DMS79 (cell line): ENCODE measurements at places on chromosomes 11 and 22.
A peak's percentile ranks its signal among the peaks of the same experiment; 100 is the strongest.

GRCh38 chr11:3709977-3710376 lies 38.8 kb upstream of the CHRNA10 start:
- no peak for DNase-seq

DNA sequence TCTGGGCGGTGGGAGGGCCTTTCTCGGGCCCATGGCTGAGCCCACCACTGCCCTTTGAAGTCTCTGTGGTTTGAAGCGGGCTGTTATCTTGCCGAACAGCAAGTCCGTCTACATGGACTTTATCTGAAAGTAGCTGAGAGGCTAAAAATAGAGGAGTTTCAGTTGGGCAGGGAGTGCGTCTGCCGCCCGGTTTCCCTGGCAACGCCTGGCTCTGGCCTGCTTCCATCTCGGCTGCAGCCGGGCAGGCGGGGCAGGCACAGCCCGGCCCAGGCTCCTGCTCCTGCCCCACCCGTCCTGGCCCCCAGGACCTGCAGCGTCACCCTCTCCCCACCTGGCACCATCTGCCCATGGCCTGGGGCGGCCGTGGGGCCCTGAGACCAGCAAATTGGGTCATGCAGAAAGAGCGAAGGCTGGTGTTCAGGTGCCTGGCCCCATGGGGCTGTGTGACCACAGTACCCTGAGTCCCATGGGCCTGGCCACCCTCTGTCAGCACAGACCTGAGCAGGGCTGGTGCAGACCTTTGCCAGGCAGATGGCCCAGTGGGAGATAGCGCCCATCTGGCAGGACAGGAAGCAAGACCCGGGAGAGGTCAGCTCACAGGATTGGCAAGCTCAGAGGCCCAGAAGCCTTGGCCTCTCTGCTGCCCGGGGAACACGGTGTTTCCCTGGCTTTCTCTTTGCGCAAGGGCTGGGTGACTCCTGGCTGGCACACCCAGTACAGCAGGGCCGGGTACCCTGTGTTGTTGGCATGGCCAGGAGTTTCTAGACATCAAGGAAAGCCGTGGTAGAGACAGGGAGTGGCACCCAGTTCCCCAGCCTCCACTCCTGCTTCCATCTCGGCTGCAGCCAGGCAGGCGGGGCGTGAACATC lies 79.1 kb upstream of the KCNQ1OT1 start:
- DNase-seq: peak; percentile 62

DNA sequence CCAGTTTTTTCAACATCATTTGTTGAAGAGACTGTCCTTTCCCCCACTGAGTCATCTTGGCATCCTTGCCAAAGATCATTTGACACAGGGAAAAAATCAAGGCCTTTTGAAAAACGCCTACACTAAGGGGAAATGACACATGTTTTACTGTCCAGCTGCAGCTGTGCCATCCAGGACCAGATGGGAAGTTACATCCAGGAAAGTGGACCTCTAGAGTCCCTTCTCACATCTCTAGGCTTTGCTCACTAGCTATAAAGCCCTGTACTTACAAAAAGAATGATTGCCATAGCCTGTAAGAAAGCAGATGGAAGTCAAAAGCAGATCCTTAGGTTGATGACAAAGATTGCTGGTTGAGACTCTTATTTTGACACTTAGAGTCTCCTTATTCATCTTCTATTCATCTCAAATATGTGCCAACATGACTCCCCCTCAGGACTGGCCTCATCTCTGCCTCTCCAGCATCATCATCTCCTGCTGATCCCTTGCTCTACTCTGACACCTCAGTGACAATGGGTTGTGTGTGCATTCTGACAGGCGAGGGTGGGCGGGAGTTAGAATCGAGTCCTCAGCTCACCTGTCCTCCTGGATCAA lies 22.8 kb downstream of the OSBP2 start:
- no peak for DNase-seq

DNA sequence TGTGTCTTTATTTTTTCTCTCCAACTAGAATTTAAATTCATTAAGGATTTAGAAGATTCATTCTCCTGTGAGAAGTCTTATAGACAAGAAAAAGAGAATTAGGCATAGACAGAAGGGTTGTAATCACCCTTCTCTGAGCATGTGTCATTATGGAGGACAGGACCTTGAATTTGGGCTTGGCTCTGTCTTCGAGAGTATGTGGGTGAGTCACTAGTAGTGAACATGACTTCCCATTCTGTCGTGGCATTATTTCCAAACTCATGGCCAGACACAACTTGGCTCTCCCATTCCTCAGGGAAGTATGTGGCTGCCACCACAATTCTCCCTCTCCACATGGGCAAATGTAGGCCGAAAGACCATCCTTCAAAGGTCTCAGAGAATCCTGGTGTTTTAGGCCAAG lies 14.3 kb upstream of the ANKK1 start:
- no peak for DNase-seq

- no peak for DNase-seq
Measured at GRCh38 chr11:80186692-80187091, 745.9 kb upstream of the TENM4 start.

GRCh38 chr11:44658506-44658850 lies 68.3 kb upstream of the TSPAN18 start:
- no peak for DNase-seq

- DNase-seq: no peak
Measured at GRCh38 chr11:29008481-29008880, 900.3 kb downstream of the METTL15 start.

GRCh38 chr11:14451825-14452224 lies 47.8 kb downstream of the COPB1 start:
- no peak for DNase-seq

DNA sequence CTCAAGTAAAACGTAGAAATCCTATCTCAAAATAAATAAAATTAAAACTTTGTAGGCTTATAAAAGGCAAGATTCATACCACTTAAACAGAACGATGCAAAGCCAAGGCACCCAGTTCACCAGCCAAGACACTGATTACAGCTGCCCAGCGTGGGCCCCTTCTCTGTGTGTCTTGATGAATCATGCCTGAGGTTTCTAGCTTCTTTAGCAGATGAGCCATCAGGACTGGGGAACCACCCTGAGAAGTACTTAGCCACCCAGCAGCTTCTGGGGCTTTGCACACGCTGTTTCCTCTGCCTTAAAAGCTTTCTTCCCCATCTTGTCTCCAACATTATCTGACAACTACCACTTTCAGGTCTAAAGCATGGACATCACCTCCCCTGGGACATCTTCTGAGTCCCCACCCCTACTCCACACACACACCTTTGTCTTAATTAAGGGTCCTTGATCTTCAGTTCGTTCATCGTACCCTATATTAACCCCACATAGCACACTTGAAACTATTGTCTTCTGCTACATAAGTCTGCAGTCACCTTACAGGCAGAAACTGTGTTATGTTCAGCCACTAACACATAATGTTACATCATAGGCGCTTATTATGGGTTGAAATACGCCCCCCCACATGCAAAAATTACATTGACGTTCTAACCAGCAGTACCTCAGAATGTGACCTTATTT lies 8.7 kb upstream of the LAYN start:
- no peak for DNase-seq

GRCh38 chr11:1728931-1729691 lies 21.3 kb downstream of the IFITM10 start:
- DNase-seq: no peak

- DNase-seq: no peak
Measured at GRCh38 chr11:12241971-12242672, 131.7 kb downstream of the MICAL2 start.

DNA sequence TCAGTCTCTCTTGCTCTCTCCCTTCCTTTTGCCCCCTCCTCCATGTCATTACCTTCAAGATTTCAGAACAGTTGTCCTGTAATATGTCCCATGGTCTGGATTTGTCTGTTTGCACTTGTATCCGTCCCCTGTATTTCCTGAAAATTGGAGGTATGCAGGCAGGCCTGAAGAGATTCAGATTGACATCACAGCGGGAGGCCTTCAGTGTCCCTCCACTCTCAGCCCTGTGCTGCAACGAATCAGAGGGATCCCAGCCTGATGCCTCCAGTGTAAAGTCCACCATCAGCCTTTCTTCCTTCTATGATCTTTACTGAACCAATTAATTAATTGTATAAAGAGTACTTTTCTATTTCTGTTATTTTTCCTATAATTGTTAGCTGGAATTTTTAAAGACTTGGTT lies 57.3 kb downstream of the ELMOD1 start:
- no peak for DNase-seq

DNA sequence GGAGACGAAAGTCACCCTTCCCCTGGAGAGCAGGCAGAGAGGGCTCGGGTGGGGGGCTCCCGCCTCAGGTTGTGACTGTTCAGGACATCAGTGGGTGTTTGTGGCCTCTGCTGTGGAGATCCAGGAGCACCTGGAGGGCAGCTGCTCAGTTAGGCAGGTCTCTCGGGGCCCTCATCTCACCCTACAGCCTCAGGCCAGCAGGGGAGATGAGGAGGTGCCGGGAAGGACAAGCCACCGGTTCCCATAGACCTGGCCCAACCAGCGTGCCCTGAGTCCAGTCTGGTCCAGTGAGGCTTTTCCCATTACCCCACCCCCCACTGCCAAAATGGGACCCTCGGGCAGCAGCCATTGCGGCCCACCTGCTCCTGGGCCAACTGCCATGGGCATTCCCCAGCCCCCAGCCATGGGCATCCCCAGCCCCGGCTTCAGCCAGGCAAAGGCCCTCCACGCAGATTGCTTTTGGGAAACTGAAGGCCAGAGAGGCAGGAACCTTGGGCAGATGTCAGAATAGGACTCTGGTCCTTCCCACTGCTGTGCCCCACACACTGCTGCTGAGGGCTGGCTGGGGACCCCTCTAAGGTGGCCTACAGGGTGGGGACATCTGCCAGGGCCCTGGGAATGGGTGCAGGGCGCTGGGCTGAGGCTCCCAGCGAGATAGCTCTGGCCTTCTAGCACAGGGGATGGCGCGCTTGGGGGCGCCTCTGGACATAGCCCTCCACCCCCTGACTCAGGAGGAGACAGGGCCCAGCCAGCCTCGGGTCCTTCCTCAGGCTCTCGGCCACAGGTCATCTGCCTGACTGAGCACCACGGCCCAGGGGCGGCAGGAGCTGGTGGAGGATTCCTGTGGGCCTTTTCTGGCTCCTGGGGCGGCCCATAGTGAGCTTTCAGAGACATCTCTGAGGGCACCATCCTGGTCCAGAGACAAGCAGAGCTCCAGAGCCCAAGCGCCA lies 4.8 kb downstream of the PIM3 start:
- DNase-seq: no peak

- no peak for DNase-seq
Measured at GRCh38 chr11:96023275-96023674, 99.4 kb upstream of the MTMR2 start.

DNA sequence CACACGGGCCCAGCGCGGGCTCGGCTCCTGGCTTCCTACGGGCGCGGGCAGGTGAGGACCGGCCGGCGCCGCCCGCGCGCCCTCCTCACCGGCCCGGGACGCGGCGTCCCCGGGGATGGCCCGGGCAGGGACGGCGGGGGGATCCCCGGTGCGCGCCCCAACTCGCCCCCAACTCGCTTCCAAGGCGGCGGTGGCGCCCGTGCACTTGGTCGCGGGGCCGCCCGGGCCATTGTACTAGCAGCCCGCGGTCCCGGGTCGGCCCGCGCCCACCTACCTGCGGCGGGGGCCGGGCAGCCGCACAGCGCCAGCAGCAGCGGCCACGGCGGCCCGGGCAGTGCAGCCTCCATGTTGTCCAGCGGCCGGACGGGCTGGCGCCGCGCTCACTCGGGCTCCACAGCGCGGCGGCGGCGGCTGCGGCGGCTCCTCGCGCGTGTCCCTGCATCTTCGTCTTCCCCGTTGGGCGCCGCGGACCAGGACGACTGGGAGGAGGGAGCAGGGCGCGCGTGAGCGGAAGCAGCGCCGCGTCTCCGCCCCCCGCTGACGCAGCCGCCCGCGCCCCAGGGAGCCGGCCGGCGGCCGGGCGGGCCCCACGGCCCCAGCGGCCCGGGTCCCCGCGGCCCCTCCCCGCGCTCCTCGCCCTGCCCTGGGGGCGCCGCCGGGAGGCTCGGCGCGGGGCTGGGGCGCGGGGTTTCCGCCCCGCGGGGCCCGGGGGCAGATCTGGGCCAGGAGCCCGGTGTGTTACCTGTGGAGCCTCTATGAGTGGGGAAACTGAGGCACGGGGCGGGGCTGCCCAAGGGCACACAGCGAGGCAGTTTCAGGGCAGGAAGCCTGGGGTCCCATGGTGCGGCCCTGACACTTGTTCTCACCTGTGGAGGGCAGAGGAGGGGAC lies 159.3 kb upstream of the GRK3 start:
- no peak for DNase-seq

- no peak for DNase-seq
Measured at GRCh38 chr11:7599209-7599608, 74.1 kb downstream of the CYB5R2 start.

GRCh38 chr11:12092714-12093113 lies 17.7 kb upstream of the MICAL2 start:
- DNase-seq: peak; percentile 78

DNA sequence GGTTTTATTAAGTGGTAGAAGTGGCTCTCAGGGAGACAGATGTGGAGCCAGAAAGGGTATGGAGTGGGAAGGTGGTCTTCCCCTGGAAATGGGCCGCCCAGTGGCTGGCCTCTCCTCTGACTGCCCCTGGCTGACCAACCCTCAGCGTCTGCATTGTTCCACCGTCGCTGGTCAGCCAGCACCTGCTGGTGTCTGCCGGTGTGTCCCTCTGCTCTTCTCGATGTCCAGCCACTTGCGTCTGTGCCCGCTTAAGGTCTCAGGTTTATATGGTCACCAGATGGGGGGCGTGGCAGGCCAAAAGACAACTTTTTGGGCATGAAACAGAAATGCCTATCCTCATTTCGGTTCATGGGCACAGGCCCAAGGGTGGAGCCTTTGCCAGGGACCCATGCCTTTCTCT lies 1221.5 kb downstream of the JRKL start:
- DNase-seq: no peak

GRCh38 chr11:113287801-113288200 lies 26.6 kb upstream of the TTC12 start:
- no peak for DNase-seq

DNA sequence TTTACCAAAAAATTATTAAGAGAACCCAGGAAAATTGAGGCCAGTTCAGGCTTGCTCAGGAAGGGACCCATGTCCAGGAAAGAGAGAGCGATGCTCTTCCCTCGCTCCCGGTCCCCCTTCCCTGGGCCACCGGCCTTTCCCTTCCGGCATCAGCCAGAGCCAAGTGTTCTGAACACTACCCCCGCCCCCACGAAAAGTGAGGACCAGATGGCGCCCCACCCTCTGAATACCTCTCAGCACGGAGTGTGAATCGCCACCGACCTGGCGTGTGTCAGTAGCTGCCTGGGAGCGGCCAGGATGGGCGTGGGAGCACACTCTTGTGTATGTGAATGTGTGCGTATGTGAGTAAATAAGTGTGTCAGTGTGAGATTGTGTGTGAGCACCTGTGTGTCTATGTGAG lies 20.2 kb downstream of the RPS6KA4 start:
- DNase-seq: no peak

DNA sequence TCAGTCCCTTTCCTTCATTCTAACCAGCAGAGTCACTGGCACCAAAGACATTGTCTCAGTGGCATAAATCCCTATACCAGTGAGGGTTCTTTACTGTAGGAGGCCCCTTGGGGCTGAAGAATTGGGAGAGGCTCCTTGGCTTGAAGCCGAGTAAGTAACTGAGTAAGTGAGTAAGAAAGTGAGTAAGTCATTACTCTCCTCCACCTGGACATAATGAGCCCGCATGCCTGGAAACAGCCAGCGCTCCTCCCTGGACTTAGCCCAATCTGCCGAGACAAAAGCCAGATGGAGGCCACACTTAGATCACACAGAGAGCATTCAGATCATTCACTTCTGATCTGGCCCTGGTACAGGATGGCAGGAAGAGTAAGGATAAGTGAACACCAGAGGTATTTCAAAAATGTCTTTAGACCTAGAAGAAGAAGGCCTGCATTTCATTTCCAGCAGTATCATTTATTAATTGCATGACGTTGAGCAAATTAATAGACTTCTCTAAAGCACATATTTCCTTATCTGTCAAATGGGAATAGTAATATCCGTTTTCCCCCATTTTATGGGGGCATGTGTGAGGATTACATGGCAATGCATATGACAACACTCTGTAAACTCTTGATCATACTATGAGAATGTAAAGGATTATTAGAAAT lies 8.2 kb upstream of the MICAL3 start:
- no peak for DNase-seq
